ENCODE measurements at places on chromosomes 1 and 21.

DNA sequence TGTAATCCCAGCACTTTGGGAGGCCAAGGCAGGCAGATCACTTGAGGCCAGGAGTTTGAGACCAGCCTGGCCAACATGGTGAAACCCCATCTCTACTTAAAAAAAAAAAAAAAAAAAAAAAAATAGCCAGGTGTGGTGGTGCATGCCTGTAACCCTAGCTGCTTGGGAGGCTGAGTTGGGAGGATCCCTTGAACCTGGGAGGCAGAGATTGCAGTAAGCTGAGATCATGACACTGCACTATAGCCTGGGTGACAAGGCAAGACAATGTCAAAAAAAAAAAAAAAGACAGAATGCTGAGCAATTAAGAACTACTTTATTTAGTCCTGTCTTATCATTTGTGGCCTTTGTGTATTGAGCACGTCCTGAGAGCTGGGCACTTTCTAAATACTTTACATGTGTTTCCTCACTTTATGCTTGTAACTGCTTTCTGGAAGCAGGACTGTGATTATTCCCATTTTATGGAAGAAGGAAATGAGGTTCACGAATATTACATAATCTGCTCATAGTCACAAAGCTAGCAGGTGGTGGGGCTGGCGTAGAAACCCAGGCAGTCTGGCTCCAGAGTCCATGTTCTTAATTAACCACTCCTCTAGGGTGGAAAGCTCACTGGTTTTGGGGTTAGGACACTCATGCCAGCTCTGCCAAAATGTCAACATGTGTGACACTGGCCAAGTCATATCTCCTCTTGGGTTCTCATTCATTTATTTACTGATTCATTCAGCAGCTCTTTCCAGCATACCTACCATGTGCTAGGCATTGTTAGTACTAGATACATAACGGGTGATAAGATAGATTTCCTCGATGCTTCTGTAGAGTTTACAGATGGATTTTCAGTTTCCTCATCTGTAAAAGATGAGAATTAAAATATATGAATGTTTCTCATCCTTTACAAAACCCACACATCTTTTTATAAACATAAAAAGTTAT, 57.7 kb downstream of the DDR2 start:
- DNase-seq: no peak

DNA sequence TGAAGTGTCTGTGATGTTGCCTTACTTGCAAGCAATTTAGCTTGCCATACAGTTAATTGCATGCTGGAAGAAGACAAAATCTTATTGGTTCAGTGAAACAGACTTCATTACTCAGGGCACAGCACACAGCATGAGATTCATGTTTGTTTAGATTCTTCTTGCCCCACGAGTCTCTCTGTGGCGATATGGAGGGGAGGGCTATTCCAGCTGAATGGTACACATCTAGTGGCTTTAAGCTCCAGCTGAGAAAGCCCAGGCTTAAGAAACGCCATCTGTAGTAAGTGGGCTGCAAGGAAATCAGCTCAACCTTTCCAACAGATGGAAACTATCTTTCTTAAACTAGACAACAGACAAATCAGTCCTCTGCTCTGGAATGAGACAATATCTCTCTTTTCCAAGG, 1022.0 kb downstream of the NCAM2 start:
- no peak for DNase-seq

- DNase-seq: peak; percentile 7
These were observed 169.9 kb downstream of the LRRC7 start for GRCh38 chr1:69737527-69738185.

- DNase-seq: no peak
These were observed 90.4 kb upstream of the AJAP1 start for GRCh38 chr1:4564051-4564450.

- peak; percentile 76 for DNase-seq
These were observed 92.6 kb downstream of the HHIPL2 start for GRCh38 chr1:222455188-222455879.

GRCh38 chr1:184287001-184287400, 99.8 kb upstream of the C1orf21 start:
- no peak for DNase-seq

DNA sequence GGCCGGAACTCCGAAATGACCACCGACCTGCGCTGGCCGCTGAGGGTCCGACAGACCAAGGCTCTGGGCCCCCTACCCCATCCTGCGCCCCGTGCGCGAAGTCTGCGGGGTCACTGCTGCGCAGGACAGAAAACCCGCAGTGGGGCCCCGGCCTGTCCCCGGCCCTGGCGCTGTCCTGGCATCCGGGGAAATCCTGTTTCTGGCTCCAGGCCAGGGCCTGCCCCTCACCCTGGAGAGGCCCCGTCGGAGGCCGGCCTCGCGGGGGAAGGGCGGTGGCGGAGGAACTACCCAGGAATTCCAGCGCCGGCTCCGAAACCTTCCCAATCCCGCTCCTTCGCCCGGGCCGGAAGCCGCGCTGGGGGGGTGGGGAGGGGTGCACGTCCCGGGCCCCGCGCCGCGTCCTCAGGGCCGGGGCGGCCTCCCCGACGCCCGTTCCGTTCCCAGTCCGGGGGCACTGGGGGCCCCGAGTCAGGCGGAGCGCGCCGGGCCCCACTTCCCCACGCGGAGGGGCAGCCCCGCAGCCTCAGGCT, 77.0 kb downstream of the MORN1 start:
- DNase-seq: no peak

- DNase-seq: no peak
These were observed 86.3 kb upstream of the VANGL1 start for GRCh38 chr1:115555446-115555845.
